ENCODE measurements at places on chromosomes 3 and 15.

DNA sequence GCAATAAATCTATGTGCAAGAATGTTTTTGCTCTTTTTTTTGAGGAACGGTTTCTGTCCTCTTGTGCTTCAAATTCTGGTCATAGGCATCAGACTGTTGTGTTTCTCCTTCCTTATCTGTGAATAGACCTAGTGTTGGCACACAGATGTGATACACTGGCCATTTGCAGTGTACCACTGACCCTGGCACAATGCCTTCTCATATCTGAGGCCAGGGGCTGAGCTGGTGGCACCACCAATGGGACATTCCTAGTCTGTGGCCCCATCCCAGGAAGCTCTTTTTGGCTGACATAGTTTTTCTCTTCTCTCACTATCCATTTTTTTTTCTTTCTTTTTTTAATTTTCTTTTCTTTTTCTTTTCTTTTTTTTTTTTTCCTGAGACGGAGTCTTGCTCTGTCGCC, 40.4 kb downstream of the SH3GL3 start:
- DNase-seq = no peak

DNA sequence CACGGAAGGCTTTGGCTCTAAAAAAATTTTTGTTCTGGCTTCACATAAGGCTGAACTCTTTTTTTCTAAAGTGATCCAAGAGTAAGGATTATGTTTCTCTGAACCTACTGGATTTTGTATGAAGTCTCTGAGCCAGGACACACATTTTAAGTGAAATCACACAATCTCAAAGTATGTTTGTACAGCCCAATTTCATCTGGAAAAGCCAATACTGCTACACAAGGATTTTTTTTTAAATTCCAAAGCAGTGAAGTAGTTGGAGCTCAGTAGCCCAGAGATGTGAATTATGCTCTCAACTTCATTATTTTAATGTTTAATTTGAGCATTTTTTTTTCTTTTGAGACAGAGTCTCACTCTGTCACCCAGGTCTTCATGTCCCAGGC, 243.9 kb downstream of the FAM43A start:
- no peak for DNase-seq

DNA sequence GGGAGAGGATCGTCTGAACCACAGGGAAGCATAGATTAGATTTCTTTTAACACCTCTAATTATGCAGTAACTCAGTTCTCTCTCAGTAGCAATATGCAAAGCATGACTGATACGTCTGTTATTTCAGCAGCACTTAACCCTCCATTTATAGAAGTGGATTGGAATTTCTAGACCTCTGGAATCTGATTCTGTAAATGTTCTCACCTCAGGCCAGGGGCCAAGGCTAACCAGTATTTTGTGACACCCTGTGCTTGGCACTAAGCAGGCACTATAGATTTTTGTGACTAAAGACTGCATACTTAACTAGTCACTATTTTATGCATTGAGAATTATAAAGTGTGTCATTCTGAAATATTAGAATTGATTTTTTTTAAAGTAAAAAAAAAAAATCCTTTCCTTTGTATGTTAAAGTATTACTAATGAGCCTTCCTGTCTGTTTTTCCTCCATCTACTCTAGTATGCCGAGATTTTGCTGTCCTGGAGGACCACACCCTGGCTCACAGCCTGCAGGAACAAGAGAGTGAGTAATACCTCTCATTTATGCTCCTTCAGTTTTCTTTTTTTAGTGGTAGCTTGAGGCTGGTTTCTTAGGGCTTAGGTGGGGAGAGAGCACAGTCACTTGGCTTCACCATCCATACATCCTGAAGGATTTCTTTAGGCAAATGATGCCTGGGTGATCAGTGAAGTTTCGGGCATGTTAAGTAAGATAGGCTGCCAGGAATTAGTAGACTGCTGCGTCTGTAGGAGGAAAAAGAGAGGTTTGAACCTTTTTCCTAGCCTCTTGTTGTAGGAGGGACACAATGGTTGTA, 26.5 kb upstream of the UTS2B start:
- no peak for DNase-seq

DNA sequence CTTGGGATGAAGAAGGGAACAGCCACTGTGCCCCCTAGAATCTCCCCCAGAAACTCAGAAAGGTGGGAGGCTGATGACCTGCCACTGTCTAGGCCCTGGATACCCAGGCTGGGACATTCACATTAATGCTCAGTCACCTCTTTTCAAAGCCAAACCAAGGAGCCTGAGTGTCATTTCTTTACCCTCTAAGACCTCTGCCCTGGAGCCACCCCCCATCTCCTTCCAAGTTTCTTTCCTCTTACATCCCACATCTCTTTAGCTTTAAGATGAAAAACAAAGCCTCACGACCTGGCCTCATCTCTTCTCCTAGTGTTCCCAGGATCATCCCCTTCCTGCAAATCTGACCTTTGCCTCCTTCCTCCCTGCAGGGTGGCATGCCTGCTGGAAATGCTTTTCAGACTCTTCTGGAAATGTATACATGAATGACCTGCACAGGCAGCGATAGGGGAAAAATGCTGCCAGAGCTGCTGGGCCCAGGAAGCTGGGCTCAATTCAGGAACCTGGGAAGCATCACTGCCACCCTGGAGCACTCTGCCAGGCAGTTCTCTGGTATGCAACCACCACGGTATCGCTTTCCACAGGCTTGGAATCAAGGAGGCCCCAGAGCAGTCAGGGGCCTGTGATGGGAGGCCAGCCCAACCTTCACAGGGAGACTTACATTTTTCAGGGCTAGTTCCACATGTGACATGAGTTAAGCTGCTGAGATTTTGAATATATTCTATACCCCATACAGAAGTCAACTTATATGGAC, 67.6 kb downstream of the DAPK2 start:
- DNase-seq = no peak

DNA sequence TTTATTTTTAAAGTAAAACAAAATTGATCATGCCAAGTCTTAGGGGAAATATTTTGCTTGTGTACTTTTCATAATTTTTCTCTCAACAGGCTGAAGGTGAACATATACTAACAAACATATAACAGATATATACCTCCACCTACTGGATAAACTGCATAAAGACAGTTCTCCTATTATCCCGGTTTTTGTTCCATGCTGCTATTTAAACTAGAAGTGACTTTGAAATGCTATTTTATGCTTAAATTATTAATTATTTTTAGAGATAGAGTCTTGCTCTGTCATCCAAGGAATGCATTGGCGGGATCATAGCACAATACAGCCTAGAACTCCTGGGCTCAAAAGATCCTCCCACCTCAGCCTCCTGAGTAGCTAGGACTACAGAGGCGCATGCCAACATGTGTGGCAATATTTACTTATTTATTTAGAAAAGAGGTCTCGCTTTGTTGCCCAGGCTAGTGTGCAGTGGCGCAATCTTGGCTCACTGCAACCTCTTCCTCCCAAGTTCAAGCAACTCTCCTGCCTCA, 49.8 kb downstream of the ST3GAL6 start:
- no peak for DNase-seq

- no peak for DNase-seq
Measured at GRCh38 chr15:77081971-77082370, 11.1 kb upstream of the TSPAN3 start.
